Esophagus mucosa (tissue), 1 donor: ENCODE measurements at places on chromosomes 2 and 18. TPM values are rescaled to one million over a fixed set of nuclear protein-coding genes. Genes with fewer than 3 reads are reported as not detected.
A peak's percentile ranks its signal among the peaks of the same experiment; 100 is the strongest.

DNA sequence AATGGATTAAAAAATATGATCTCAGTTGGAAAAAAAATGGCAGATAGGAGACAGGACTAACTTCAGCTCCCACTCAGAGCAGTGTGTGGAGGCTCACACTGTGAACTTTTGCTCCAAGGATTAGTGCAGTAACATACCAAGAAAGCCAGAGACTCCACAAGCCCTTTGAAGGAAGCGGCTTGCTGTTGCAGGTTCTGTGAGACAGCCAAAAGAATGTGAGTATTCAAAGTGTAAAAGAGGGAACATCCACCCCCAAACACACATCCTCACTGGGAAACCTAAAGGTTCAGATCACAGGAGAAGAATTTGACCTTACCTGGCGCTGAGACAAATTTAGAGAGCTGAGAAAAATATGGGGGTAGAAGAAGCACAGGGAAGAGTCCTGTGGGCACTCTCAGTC is 77.5 kb downstream of the FAM171B start:
- no peak for ATAC-seq

DNA sequence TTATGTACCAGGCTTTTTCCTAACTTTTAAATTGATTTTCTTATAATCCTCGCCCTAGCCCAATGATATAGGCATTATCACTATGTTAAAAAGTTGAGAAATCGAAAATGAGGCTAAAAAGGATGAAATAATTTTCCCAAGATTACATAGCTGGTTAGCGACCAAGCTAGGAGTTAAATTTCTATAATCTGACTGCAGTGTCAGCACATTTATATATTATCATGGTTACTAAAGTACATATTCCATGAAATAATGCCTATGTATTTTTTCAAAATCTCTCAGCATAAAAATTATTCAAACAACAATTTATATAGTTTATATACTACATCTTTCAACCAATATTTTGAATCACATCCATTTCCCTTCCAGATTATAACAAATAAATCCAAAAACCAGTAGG is 317.3 kb upstream of the TFPI start:
- no peak for ATAC-seq

DNA sequence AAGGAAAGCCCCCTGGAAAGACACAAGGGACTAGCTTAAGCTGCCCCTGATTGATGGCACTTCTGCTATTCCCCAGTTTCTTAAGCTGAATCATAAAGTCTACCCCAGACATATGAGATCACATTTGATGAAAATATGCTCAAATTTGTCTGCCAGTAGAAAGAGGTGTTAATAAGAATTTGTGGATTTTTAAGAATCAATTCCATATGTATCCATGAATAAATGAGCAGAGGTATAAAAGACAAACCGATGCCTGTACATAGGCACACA is 119.9 kb downstream of the CCBE1 start:
- no peak for ATAC-seq

DNA sequence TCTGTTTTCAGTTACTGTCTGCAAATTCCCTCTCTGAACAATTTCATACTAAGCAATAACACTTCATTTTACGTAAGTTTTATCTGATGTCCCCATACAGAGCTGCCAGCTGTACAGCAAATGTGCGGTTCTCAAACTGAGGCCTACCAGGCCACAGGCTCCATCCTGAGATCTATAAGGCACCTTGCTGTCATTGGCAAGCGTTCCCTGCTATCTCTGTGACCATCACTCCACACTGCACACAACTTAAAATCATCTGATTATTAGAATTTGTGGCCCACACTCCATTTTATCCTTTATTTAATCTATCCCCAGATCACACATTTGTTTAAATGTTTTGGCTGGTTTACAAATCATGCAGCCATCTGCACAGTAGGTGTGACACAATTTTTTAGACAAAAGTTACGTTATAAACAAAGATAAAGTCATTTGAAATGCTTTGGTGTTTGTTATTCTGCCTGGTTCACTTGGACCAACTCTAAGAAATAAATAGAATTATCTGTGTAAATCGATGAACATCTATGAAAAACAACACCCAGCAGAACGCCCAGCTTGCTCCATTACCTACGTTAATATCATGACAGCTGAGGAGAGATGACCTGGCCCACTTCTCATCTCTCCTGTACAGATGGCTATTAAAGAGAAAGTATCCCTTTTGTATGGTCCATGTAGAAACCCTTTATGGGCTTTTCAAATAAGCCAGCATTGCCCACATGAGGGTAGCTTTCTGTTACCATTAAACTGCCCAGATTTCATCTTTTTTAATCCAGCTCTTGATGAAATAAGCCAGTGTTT is 162.4 kb downstream of the ZNF521 start:
- no peak for ATAC-seq

- peak; percentile 81 for ATAC-seq
Observed at GRCh38 chr2:157404363-157404762, 39.5 kb downstream of the CYTIP start.

DNA sequence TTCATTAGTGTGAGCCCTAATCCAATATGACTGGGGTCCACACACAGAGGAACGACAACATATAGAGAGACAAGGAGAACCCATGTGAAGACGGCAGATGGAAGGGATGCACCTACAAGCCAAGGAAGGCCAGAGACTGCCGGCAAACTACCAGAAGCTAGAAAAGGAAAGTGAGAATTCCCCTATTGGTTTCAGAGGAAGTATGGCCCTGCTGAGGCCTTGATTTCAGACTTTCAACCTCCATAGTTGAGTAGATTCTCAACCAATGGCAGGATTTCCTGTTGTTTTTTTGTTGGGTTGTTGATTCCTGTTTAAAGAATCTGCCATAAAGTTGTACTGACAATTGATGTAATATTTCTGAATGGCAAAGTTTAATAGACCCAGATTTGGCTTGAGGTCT is 241.5 kb downstream of the SATB2 start:
- no peak for ATAC-seq

GRCh38 chr2:64652231-64653108 is 1.2 kb downstream of the SERTAD2 start:
- ATAC-seq: peak; percentile 1

DNA sequence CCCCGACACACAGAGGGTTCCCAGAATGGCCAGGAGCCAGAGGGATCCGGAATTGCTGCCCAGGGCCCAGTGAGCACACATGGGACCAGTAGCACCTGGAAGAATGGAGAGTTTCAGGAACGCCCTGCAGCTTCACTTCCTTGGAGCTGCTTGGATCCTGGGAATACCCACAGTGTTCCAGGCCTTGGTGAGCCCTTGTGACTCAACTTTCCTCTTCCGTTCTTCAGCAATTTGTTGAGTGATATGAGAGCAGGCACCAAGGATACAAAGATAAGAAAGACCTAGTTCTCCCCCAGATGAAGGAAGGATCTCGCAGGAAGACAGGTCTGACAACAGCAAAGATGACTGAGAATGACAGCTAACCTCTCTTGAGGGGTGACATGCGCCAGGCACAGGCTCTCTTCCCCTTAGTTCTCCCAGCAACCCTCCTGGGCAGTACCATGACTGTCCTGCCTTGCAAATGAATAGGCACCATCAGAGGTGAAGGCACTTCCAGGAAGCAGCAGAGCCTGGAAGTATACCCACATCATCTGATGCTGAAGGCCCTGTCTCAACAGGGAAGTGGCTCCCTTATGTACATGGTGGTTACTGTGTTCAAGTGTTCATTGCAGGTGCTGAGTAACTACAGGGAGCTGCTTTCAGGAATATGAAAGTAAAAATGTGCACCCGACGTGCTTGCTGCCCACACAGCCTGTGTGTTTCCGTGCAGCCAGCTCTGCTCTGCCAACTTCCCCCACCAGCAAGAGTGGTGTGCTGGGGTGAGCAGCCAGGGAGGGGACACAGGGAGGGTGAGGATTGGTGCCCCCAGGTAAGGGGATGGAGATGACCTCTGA is 116.2 kb downstream of the STPG4 start:
- no peak for ATAC-seq

GRCh38 chr2:36380624-36381481 is 25.3 kb downstream of the CRIM1 start:
- ATAC-seq: no peak

- no peak for ATAC-seq
Observed at GRCh38 chr2:53905396-53905795, 45.6 kb upstream of the GPR75 start.

DNA sequence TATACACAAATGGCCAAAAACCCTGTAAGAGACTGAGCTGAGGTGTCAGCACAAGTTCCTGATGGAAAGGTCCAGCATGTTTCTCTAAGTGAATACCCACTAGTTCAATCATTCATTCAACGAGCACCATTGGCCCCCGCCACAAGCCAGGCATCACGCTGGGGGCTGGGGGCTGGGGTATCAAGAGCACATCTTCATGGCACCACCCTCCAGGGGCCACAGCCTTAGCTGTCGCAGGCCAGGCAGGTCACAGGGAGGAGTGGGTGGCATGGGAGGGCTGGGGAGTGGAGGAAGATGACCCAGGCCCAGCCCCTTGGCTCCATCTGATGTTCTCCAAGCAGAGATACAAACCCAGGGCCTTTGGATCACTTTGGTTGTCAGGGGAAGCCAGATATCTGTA is 97.9 kb downstream of the ACKR3 start:
- ATAC-seq: no peak

- peak; percentile 83 for ATAC-seq
Observed at GRCh38 chr2:196160101-196160500, 11.3 kb downstream of the STK17B start.

DNA sequence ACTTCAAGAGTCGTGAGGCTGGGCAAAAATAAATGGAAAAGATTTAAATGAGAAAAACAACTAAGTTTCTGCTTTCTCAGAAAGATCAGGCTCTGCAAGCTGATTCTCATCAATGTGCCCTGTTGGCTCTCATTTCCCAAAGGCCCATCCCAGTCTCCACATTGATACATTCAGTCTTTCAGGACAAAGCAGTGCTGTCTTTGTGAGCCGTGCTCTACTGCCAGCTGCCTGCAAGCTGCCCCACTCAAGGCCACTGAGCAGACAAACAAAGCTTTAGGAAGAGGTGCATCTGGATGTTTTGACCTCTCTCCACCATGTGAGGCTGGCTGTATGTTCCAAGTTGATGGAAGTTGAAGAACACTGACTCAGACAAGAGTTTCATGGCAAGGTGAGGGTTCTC is 48.8 kb downstream of the FSHR start:
- ATAC-seq: no peak

- no peak for ATAC-seq
Observed at GRCh38 chr2:237361194-237362004, 52.6 kb downstream of the COL6A3 start.

DNA sequence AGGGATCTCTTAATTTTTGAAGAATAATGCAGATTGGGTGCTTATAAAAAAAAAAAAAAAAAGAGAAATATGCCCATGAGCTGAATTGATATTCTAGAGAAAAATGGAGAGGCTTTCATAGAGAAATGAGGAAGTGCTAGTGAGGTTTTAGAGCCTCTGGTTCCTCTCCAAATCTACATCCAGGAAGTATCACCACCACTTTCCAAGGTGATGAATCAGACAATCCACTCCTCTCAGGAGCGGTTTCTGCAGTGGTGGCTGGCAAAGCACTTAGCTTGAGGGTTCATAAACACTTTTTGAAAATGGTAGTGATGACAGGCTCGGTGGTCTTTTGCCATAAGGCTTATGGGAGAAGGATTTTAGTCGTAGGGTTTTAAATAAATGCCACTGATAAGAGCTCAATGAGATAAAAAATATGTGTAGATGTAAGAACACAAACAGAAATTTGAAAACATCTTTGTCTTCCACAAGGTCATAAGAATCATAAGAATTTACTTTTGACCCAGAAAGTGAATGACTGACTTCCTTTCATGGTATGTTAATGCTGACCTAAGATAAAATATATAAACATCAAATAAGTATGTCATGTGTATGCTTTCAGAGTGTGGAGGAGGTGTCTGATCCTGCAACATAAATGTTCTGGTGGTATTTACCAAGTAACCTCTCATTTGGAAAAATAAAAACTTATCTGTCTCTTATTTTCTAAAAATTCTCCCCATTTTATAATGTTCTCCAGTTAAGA is 42.1 kb upstream of the DSG1 start:
- ATAC-seq: peak; percentile 82

DNA sequence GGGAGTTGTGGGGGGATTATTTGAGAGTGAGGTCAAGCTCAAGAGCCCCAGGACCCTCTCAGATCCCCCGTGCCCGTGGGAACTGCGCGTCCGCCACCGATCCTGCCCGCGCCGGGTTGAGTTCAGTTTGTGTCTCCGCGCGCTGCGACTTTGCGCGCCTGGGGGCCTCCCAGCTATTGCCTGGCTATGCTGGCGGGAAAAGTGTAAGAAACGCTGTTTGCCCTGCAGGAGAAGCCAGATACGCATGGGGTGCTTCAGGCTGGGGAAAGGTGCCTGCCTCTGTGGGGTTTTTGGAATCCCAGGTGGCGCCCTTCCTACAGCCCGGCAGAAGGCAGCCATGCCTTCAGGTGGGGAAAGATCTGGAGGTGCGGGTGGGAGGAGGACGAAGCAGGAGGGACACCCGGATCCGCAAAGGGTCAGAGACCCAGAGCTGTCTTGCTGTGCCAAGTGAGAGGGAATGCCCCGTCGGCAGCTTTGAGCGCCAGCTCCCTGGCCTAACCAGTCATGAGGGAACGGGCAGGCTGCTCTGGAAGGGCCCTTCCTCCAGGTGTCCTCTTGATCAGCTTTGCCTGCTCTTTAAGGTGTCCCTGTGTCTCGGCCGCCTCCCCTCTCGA is 22.5 kb downstream of the TEX44 start:
- ATAC-seq: no peak

GRCh38 chr2:15561574-15562344 is 625 bp upstream of the NBAS start:
- ATAC-seq: peak; percentile 38

DNA sequence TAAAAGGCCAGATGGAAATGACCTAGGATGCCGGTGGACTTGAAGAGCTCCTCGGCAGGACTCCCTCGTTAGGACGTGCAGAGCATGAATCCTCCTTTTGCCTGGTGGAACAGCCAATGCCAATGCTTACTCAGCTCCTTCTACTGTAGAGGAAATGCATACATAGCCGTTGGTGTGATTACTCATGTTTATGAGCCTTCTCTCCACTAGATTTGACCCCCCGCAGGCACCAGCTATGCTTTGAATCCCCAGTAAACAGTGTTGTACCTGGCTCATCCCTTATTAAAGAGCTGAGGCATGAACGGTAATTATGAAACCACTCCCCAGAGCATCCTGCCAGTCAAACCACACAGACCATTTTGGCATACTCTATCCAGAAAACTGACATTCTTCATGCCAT is 172.8 kb downstream of the ANTXR1 start:
- ATAC-seq: peak; percentile 76

The ANKRD62 gene
- 0.48 TPM for total RNA-seq

The RGPD8 gene
- total RNA-seq: 3.5 TPM

The EVX2 gene
- total RNA-seq: not detected

The PCARE gene
- 0.08 TPM for total RNA-seq

The MYCN gene
- 0.20 TPM for total RNA-seq

The FIGN gene
- total RNA-seq: 1.0 TPM

The BCL2L11 gene
- 16.6 TPM for total RNA-seq

The TCF23 gene
- total RNA-seq: not detected

The ASXL3 gene
- 0.32 TPM for total RNA-seq

The LAMA3 gene
- total RNA-seq: 40.1 TPM

The RNF144A gene
- 5.5 TPM for total RNA-seq

The CYP27A1 gene
- total RNA-seq: 4.9 TPM

The FIGLA gene
- not detected for total RNA-seq

The FAM237A gene
- not detected for total RNA-seq

The LRRTM1 gene
- not detected for total RNA-seq

The GCKR gene
- total RNA-seq: 0.84 TPM

The PID1 gene
- total RNA-seq: 1.2 TPM

The CNGA3 gene
- total RNA-seq: not detected

The CYP27C1 gene
- 1.8 TPM for total RNA-seq
